ENCODE measurements at places on chromosomes 7 and 10. TPM values are rescaled to one million over a fixed set of nuclear protein-coding genes. Genes with fewer than 3 reads are reported as not detected.
A peak's percentile ranks its signal among the peaks of the same experiment; 100 is the strongest.

CPEB3 gene
- 5.9 TPM for total RNA-seq

- no peak for DNase-seq
Measured at GRCh38 chr7:80542398-80542797, 30.5 kb upstream of the GNAT3 start.

GRCh38 chr10:97278491-97278989 lies 13.9 kb downstream of the ARHGAP19 start:
- no peak for DNase-seq

DNA sequence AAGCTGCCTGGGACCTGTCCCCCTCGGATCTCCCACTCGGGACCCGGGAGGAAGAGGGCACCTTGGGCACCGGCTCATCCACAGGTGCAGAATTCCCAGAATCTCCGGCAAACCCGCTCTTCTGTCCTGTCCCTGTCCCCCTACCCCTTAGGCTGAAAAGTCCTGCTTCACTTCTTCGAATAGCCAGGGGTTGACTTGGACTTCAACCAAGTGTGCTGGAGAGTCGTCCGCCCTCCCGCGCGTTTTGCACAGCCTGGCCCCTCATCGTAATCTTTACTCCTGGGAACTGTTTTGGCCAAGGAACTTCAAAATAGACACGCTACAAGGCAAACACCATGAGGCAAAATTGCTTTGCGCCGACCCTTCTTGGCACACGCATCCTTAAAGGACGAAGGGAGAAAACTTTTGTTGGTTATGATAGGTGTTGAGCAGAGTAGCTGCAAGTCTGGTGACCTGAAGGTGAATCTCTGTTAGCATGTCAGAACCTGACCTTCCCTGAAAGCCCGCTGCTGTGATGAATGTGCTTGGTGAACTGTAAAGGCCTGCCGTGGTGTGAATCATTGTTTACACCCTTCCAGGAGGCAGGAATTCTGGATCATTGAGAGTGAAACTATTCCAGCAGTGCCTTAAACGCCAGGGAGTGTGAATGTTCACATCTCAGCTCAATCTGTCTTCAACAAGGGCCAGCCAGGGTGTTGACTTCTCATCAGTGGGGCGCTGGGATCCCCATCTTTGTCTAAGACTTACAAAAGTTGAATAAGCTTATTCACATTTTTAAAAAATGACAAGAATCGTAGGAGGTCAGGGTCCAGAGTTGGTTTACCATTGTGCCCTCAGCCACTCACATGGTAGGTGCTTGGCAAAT lies 589 bp upstream of the RAPGEF5 start:
- no peak for DNase-seq

DNA sequence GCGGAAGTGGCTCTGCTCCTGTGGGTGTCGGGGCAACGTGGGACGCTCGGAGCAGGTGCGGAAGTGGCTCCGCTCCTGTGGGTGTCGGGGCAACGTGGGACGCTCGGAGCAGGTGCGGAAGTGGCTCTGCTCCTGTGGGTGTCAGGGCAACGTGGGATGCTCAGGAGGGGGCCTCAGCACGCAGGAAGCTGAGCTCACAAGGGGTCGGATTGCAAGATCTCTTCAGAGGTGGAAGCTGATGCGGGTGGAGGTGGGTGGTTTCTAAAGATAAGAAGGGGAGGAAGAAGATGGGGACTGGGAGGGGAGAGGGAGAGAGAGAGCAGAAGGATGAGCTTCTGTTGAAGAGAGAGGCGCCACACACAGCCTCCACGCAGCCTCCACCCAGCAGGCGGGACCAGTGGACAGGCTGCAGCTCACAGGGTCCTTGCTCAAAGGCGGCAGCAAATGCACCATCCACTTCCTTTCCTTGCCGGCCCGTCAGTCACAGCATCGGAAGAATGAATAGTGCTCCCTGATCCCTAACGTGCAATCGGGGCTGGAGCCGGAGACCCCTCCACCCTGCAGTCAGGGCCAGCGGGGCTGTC lies 78.7 kb downstream of the PTPRN2 start:
- DNase-seq = no peak

TMEM229A gene
- not detected for total RNA-seq

CYP26C1 gene
- total RNA-seq = not detected

PIK3AP1 gene
- 24.1 TPM for total RNA-seq

DNA sequence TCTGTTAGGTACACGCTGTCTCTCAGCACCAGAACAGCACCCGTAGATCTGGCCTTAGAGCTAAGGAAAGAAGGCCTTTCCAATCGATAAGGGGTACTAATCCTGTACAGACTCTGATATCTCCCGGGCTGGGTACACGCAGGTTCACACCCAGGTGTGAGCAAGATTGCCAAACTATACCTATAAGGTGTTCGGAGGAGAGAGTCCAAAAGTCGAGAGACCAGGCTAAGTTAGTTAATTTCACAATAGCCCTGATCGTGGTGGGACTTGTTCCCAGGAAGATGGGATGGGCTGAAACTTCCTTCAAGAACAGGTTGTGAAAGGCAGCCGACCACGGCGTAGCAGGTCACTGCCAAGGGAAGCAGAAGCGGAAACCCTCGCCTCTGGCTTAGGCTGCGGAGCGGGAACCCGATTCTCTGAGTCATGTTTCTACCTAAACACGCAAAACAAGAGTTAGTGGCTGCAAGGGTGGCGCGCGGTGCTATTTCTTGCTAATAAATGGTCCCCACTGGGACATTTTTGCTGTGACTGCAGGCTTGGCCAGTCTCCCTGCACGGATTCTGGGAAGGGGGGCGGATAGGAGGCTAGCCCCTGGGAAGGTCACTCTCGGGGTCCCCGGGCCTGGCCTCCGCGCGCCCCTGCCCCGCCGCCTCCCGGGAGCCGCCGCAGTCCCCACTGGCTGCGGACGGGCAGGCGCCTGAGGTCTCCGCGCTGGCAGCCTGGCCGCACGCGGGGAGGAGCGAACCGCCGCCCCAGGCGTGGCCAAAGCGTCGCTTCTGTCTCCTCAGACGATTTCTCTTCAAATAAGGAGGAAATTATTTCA lies 75.4 kb upstream of the PDSS1 start:
- DNase-seq = peak; percentile 90

DNA sequence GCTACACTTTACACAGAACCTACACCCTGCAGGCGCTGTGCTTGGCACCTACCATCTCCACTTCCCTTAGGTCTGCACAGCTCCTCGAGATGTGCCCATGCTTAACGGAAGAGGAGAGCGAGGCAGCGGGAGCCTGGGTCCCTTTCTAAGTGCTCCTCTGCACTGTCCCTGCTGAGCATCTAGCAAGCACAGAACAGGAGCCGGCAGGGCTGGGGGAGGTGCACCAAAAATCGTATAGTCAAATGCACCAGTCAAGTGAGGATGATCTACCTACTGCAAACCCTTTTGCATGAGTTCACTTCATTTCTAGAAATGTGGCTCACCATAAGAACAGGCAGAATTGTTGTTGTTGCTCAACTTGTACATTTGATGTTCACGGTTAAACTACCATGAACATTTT lies 267.7 kb downstream of the TNS3 start:
- no peak for DNase-seq

CTAGE8 gene
- 2.9 TPM for total RNA-seq

DNA sequence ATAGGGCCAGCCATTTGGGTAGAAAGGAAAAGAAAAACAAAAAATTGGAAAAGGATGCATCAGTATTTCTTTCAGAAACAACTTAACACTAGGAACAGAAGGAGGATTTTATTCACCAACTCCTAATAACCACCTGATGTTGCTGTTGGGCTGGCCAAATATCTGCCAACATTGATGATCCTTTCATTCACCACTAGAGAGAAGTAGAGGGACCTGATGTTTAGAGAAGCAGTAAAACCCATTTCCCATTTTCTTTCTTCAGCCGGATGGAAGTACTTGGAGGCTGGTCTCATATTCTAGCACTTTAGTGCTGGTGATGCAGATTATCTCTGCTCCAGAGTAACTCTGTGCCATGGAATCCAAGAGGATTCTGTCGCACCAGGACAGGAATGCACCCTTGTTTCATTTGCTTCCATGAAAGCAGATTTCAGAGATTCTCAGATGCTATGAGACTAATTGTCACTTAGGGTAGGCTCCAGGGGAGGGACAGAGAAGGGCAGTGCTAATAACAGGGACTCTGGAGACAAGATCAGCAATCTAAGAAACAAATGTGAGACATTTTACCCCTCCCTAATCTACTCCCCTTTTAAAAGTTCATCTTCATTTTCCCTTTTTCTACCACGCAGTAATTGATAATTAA lies 3.1 kb downstream of the KLLN start:
- DNase-seq = no peak

GRCh38 chr10:110207011-110207804 lies at the start of gene MXI1:
MXI1 (plus strand) TSS chr10:110207605; CDS start chr10:110207809, 204 bp downstream.
- peak; percentile 90 for DNase-seq

- DNase-seq = no peak
Measured at GRCh38 chr7:29811586-29811985, 5.3 kb downstream of the WIPF3 start.

GRCh38 chr10:42888504-42889095 lies 106.0 kb downstream of the BMS1 start:
- no peak for DNase-seq

DNA sequence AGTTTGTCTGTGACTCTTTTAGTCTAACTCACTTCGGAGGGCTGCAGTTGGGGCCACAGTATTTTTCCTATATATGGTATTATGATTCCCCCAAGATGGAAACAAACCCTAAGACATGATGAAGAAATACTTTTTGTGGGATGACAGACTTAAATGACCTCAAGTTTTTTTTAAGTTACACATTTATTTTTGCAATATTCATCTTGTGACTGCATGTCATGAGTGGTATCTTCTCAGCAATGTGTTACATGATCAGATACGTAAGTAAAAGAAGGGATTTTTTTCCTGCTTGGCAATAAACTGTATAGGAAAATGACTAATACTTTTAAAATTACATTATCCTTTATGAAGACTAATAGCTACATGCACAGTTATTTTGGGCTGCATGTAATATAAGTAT lies 57.8 kb downstream of the OR13A1 start:
- DNase-seq = no peak

MSMB gene
- total RNA-seq = not detected

CYP3A7 gene
- total RNA-seq = 0.69 TPM

GATA3 gene
- total RNA-seq = 1.8 TPM

DNA sequence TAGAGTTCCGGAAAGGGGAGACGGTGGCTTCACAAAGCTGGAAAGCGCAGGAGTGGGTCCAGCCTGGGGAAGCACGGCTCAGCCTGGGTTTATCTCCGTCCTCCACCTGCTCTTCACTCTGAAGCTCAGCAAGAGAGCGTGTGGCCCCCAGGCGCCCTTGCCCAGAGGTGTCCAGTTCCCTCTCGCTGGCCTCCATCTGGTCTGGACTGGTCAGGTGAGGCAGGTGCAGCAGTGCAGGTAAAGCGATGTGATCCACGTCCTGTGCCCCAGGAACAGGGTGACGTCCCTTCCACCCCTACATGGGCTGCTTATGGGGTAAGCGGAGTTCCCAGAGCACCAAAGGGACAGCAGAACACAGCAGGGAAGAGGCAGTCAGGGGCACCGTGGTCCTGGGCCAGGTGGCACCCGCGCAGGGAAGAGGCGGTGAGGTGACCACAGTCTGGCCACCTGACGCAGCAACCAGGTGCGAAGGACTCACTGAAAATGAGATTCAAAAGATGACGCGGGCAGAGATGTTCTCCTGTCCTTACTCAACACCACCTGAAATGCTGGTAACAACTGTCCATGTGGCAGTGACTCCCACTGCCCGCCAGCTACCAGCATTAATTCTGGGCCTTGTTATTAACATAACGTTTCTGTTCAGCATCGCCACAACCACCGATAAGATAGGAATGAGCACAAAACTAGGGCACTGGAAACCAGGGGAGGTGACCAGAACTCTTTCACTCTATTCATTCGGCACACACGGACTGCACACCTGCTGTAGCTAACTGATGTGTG lies 33.0 kb upstream of the DIP2C start:
- no peak for DNase-seq

GRCh38 chr7:1908823-1909420 lies 238.8 kb downstream of the ELFN1 start:
- DNase-seq = peak; percentile 70

GRCh38 chr7:85074992-85075391 lies 111.9 kb downstream of the SEMA3D start:
- no peak for DNase-seq

CALHM1 gene
- not detected for total RNA-seq
